IPS DF 6.9 (cell line): ENCODE measurements at places on chromosomes 5 and 9.

DNA sequence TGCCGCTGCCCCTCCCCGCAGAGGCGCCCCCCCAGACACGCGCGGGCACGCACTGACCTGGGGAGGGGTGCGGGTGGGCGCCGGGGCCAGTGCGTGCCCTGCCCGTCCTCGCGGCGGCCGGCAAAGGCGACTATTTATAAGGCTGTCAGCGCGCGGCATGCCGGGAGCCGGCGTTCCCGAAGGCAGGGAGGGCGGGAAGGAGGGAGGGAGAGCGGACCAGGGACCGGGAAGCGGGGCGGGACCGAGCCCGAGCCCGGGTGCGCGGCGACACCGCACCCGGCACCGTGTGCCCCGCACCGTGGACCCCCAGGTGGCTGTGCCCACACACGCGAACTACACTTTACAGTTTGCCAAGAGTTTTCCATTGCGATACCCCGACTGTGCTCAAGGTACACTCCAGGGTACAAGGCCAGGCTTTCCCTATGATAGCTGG lies at the start of gene AK1:
Gene AK1 (minus strand): TSS at position 110 of the 433 bp plus-strand sequence. CDS start 3,058 bp downstream, outside the sequence.
- no peak within 1 kb of the TSS for H3K27ac ChIP-seq
- H3K4me1 ChIP-seq = peaks cover 2% of the 10 kb centered on the region; the same call in 1 of the 2 replicates
- peak within 1 kb of the TSS; percentile 54; the same call in 1 of the 2 replicates for H3K4me3 ChIP-seq
- no peak for DNase-seq
- H3K27me3 ChIP-seq = no peaks in the 10 kb centered on the region

DNA sequence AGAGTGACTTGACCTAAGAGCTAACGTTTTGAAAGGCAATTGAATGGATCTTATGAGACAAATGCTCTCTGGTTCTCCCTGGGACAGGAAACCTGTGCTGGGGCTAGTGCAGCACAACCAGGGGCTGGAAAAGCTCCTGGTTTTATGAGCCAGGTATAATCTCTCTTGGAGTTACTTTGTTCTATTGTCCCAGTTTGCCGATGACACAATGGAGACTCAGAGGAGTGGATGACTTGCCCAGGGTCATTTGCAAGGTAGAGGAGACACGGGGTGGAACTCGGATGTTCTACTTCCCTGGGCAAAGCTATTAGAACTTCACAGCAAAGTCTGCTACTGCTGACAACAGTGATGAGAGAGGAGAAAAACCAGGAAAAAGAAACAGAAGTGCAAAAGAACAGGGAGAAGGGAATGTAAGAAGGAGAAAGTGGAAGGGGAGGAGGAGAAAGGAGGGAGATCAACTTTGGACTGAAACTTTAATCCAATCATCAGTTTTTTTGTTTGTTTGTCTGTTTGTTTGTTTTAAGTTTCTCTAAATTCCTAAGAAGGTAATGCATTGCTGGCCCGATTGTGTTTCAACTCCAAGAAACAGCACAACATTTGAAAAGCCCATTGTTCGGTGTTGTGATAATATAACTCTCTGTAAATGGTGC lies 7.4 kb upstream of the GSN start:
- DNase-seq = no peak
- no peak overlapping the region for H3K4me3 ChIP-seq
- no peaks in the 10 kb centered on the region for H3K36me3 ChIP-seq
- peaks cover 2% of the 10 kb centered on the region; the same call in 1 of the 2 replicates for H3K27me3 ChIP-seq
- no peak overlapping the region for H3K27ac ChIP-seq

DNA sequence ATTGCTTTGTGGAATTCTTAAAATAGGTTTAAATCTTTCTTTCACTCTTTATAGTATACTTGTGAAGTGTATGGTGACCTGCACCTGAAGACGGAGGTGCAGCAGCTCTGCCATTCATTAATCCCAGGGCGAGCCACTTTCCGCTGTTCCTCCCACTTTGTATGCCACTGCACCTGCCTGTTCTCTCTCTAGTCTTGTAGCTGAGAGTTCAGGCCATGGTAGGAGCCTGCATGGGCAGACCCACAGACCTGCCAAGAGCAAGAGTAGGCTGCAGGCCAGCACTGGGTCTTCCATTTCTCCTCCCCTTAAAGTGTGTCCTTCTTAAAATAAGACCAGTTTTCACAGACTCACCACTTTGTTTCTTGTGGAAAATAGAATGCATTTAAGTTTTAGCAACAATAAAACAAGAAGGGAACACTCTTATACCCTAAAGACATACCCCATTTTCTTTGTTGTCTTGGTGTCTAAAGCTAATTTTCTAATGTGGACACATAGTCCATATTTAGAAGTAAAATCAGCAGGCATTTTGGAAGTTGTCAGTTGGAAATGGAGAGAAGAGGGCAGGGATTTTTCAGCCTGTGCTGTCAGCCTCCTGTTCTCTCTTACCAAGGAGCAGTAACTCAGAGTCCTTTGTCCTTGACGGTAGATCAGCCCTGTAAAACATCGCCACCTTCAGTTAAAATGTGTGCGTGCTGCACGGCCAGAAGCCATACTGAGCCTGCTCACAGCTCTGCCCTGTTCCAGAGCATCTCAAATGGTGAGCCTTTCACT lies 103.2 kb downstream of the SNCAIP start:
- H3K36me3 ChIP-seq = no peaks in the 10 kb centered on the region
- no peaks in the 10 kb centered on the region for H3K4me1 ChIP-seq
- peak; percentile 41 for DNase-seq

- H3K4me3 ChIP-seq = no peak overlapping the region
- H3K36me3 ChIP-seq = no peaks in the 10 kb centered on the region
- 0 out of 2 replicates have a peak, but pooled peaks cover 1% of the 10 kb centered on the region for H3K27me3 ChIP-seq
- no peak for DNase-seq
- no peaks in the 10 kb centered on the region for H3K4me1 ChIP-seq
- H3K27ac ChIP-seq = no peak overlapping the region
These were observed 36.4 kb downstream of the GGTA1 start for GRCh38 chr9:121463026-121463807.

DNA sequence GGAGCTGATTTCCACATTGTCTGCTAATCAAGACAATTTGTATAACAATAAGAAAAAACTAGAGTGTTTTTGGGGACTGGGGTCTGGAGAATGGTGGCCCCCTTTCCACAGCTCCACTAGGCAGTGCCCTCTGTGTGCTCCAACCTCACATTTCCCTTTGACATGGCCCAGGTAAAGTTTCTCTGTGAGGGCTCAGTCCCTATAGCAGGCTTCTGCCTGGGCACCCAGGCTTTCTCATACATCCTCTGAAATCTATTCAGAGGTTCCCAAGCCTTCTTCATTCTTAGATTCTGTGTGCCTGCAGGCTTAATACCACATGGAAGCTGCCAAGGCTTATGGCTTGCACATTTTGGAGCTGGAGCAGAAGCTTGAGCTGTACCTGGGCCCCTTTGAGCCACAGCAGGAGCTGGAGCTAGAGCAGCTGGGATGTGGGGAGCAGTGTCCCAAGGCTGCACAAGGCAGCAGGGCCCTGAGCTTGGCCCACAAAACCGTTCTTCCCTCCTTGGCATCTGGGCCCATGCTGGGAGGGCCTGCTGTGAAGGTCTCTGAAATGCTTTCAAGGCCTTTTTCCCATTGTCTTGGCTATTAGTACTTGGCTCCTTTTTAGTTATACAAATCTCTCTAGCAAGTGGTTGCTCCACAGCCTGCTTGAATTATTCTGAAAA lies 49.1 kb upstream of the VPS13A start:
- no peaks in the 10 kb centered on the region for H3K27me3 ChIP-seq
- H3K27ac ChIP-seq = no peak overlapping the region
- H3K36me3 ChIP-seq = no peaks in the 10 kb centered on the region
- DNase-seq = peak; percentile 80

DNA sequence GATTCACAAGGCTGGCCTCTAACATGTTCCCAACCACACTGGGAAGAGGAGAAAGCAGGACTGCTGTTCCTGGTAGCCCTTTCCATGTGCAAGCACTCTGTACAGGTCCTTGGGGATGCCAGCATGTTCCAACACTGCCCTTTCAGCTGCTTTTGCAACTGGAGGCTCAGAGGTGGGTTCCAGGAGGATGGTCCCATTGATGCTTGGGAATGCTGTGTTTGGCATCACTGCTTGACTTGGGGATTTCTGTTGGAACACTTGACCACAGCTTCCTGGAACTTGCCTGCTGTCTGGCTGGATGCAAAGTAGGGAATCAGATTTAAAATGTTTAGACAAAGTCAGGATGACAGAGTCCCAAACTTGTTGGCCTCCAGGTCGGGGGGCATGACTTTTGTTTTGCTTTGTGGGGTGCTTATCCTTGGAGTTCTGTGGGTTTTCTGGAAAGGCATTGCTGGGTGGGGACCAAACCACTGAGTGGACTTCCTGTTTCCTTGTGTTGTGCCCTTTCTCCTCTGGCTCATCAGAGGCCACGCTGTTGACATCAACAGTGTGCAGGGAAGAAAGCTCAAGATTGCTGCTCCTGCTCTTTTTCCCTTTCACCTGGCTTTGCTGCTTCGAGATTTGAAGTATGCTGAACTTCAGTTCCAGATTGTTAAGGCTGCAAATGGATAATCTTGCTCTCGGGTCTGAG lies 148.5 kb upstream of the RPS23 start:
- no peaks in the 10 kb centered on the region for H3K4me1 ChIP-seq
- no peaks in the 10 kb centered on the region for H3K36me3 ChIP-seq
- no peak overlapping the region for H3K27ac ChIP-seq
- no peaks in the 10 kb centered on the region for H3K27me3 ChIP-seq
- no peak for DNase-seq

DNA sequence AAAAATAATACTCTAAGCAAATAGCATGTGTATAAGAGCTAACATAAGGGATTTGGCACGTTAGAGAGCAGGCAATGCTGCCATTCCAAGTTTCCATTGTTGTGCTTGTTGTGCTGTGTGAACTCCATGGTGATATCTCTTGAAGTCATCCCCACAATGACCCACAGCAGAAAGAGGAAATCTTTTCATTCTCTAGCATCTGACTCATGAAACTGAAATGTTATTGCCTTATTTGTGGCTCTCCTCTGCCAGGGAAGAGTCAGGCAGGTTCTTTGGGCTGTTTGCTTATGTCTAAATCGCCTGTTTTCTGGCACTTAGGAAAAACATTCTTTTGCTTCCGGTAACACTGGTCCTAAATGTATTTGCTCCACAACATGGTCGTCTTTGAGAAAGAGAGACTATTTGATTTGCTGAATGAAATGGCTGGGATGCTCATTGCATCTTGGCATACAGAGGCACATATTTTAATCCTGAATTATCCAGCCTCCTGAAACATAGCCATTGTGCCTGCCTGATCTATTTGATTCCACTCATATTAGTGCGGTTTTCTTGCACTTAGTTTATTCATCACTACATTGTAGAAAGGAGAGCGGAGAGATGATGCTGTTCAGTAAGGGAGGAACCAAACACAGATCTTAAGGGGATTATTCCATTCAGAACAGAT lies 188.8 kb downstream of the CSNK1G3 start:
- H3K27ac ChIP-seq = no peak overlapping the region
- no peaks in the 10 kb centered on the region for H3K4me1 ChIP-seq
- H3K27me3 ChIP-seq = no peaks in the 10 kb centered on the region
- H3K4me3 ChIP-seq = no peak overlapping the region
- no peaks in the 10 kb centered on the region for H3K36me3 ChIP-seq
- no peak for DNase-seq

- H3K36me3 ChIP-seq = no peaks in the 10 kb centered on the region
- no peak for DNase-seq
- H3K4me1 ChIP-seq = no peaks in the 10 kb centered on the region
- no peak overlapping the region for H3K4me3 ChIP-seq
- H3K27ac ChIP-seq = no peak overlapping the region
These were observed 191.5 kb upstream of the GNA14 start for GRCh38 chr9:77839459-77840140.

- no peak for DNase-seq
- no peak overlapping the region for H3K27ac ChIP-seq
- H3K27me3 ChIP-seq = no peaks in the 10 kb centered on the region
- H3K4me1 ChIP-seq = peaks cover 1% of the 10 kb centered on the region; the same call in 1 of the 2 replicates
These were observed 70.3 kb downstream of the MAP1B start for GRCh38 chr5:72177538-72177937.

- H3K36me3 ChIP-seq = no peaks in the 10 kb centered on the region
- no peaks in the 10 kb centered on the region for H3K27me3 ChIP-seq
- DNase-seq = no peak
- H3K27ac ChIP-seq = no peak overlapping the region
- peaks cover 1% of the 10 kb centered on the region; the same call in 1 of the 2 replicates for H3K4me1 ChIP-seq
These were observed 2071.2 kb upstream of the CDH6 start for GRCh38 chr5:29122306-29122705.

GRCh38 chr5:127656825-127657224 lies 7.9 kb downstream of the CTXN3 start:
- no peaks in the 10 kb centered on the region for H3K4me1 ChIP-seq
- H3K27me3 ChIP-seq = no peaks in the 10 kb centered on the region
- H3K36me3 ChIP-seq = no peaks in the 10 kb centered on the region
- DNase-seq = no peak
- H3K27ac ChIP-seq = no peak overlapping the region
- H3K4me3 ChIP-seq = no peak overlapping the region

- no peak overlapping the region for H3K27ac ChIP-seq
- no peak overlapping the region for H3K4me3 ChIP-seq
These were observed 24.1 kb upstream of the VLDLR start for GRCh38 chr9:2597483-2597882.

- H3K4me1 ChIP-seq = no peaks in the 10 kb centered on the region
- no peak for DNase-seq
- H3K27me3 ChIP-seq = no peaks in the 10 kb centered on the region
- H3K27ac ChIP-seq = no peak overlapping the region
These were observed 92.1 kb downstream of the CDKN2A start for GRCh38 chr9:21902136-21902535.

- H3K4me3 ChIP-seq = no peak overlapping the region
- no peak overlapping the region for H3K27ac ChIP-seq
- H3K36me3 ChIP-seq = no peaks in the 10 kb centered on the region
- no peaks in the 10 kb centered on the region for H3K27me3 ChIP-seq
- no peaks in the 10 kb centered on the region for H3K4me1 ChIP-seq
- no peak for DNase-seq
These were observed 182.7 kb downstream of the ENC1 start for GRCh38 chr5:74457876-74458275.

GRCh38 chr5:32753051-32753450 lies 41.9 kb downstream of the NPR3 start:
- H3K4me3 ChIP-seq = no peak overlapping the region
- H3K4me1 ChIP-seq = no peaks in the 10 kb centered on the region
- no peaks in the 10 kb centered on the region for H3K27me3 ChIP-seq
- H3K36me3 ChIP-seq = no peaks in the 10 kb centered on the region

- DNase-seq = no peak
- H3K4me3 ChIP-seq = no peak overlapping the region
- no peak overlapping the region for H3K27ac ChIP-seq
- no peaks in the 10 kb centered on the region for H3K27me3 ChIP-seq
- H3K4me1 ChIP-seq = no peaks in the 10 kb centered on the region
- H3K36me3 ChIP-seq = no peaks in the 10 kb centered on the region
These were observed 22.6 kb downstream of the B4GALT1 start for GRCh38 chr9:33144551-33144950.
